ENCODE measurements at places on chromosomes 13 and 19. TPM values are rescaled to one million over a fixed set of nuclear protein-coding genes. Genes with fewer than 3 reads are reported as not detected.

ZNF253 gene
- 56.9 TPM for total RNA-seq

FAM216B gene
- total RNA-seq, result 0.55 TPM

ZNF223 gene
- 15.2 TPM for total RNA-seq

ZNF836 gene
- 34.6 TPM for total RNA-seq

GRIN2D gene
- total RNA-seq, result 4.3 TPM

PCP2 gene
- 12.3 TPM for total RNA-seq

ELOF1 gene
- 23.4 TPM for total RNA-seq

ZNF20 gene
- total RNA-seq, result 15.7 TPM

LNX2 gene
- 20.9 TPM for total RNA-seq

SIAH3 gene
- total RNA-seq, result 1.0 TPM

ZNF878 gene
- 0.27 TPM for total RNA-seq

EDDM13 gene
- not detected for total RNA-seq

ZSCAN5C gene
- total RNA-seq, result not detected

PSG6 gene
- total RNA-seq, result not detected

CEACAM1 gene
- 2.6 TPM for total RNA-seq

ZNF724 gene
- total RNA-seq, result 13.3 TPM

PSG3 gene
- total RNA-seq, result not detected

PCDH9 gene
- 55.4 TPM for total RNA-seq

OR7A5 gene
- not detected for total RNA-seq

RASGRP4 gene
- total RNA-seq, result 0.93 TPM

POU2F2 gene
- total RNA-seq, result 3.2 TPM

ACP7 gene
- not detected for total RNA-seq

CLDN10 gene
- 12.3 TPM for total RNA-seq

ZNF616 gene
- total RNA-seq, result 29.7 TPM

ZNF763 gene
- 15.9 TPM for total RNA-seq

LGALS14 gene
- not detected for total RNA-seq

ZNF146 gene
- total RNA-seq, result 163 TPM

FCAR gene
- 5.2 TPM for total RNA-seq

STOML3 gene
- total RNA-seq, result not detected

ZNF99 gene
- 1.3 TPM for total RNA-seq

TMEM255B gene
- total RNA-seq, result 4.9 TPM

RAB3D gene
- 17.7 TPM for total RNA-seq

SIGLEC12 gene
- total RNA-seq, result not detected

SLC7A10 gene
- 1.6 TPM for total RNA-seq

ZNF541 gene
- 0.44 TPM for total RNA-seq

ERICH6B gene
- total RNA-seq, result not detected

ZSCAN22 gene
- 4.1 TPM for total RNA-seq

SIGLEC7 gene
- 1.2 TPM for total RNA-seq

NOVA2 gene
- 10.1 TPM for total RNA-seq

LRRC25 gene
- total RNA-seq, result 2.0 TPM

SRRM5 gene
- not detected for total RNA-seq

TEX26 gene
- total RNA-seq, result not detected

R3HDM4 gene
- total RNA-seq, result 34.8 TPM

C1QTNF9B gene
- 0.88 TPM for total RNA-seq

CCDC194 gene
- total RNA-seq, result not detected

SHISA7 gene
- total RNA-seq, result 1.5 TPM

KLK3 gene
- total RNA-seq, result not detected

POLR2I gene
- total RNA-seq, result 28.0 TPM

IGFL4 gene
- total RNA-seq, result 0.77 TPM

EXOSC5 gene
- 7.3 TPM for total RNA-seq

GAPDHS gene
- total RNA-seq, result 0.38 TPM

ARHGAP45 gene
- total RNA-seq, result 11.5 TPM
